GM12878 (cell line): ENCODE measurements at places on chromosomes 6 and 20.
A peak's percentile ranks its signal among the peaks of the same experiment; 100 is the strongest.

DNA sequence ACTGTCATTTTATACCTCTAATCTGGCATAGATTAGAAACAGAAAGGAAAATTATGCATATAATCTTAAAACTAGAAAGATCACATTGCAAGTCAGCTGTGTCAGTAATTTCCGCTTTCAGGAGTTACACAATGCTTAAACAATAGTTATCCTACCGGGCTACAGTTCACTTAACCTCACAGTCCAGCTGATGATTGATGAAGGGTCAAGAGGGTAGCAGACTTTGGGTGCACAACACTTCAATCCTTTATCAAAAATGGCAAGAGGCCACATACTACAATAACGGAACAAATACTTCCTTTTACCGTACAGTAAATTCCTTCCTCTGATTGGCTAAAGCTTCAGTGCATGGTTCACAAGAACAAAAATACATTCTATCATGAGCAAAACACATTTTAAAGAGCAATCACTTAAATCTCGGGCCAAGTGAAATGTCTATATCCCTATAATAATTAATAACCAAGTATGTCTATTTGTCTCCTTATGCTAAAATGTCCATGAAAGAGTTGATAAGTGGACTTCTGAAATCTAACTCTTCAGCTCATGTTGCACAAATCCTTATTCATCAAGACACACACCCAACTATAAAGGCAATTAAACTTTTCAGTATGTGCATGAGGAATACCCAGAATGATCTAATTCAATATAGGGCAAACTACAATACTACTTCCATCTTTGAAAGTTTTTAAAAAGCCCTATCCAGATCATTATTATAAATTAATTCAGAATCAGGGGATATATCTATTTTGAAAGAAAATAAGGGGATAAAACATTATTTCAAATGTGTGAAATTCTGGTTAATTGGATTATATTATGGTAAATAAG lies 76.8 kb downstream of the HIVEP2 start:
- no peak for DNase-seq

- no peak for DNase-seq
Observed at GRCh38 chr20:25224941-25225340, 22.9 kb upstream of the PYGB start.

GRCh38 chr6:110841266-110841665 lies 26.0 kb upstream of the CDK19 start:
- DNase-seq, result no peak

- DNase-seq, result no peak
Observed at GRCh38 chr20:32189691-32190615, 17.6 kb downstream of the PLAGL2 start.

- no peak for DNase-seq
Observed at GRCh38 chr20:4234128-4234527, 218.8 kb upstream of the RNF24 start.

DNA sequence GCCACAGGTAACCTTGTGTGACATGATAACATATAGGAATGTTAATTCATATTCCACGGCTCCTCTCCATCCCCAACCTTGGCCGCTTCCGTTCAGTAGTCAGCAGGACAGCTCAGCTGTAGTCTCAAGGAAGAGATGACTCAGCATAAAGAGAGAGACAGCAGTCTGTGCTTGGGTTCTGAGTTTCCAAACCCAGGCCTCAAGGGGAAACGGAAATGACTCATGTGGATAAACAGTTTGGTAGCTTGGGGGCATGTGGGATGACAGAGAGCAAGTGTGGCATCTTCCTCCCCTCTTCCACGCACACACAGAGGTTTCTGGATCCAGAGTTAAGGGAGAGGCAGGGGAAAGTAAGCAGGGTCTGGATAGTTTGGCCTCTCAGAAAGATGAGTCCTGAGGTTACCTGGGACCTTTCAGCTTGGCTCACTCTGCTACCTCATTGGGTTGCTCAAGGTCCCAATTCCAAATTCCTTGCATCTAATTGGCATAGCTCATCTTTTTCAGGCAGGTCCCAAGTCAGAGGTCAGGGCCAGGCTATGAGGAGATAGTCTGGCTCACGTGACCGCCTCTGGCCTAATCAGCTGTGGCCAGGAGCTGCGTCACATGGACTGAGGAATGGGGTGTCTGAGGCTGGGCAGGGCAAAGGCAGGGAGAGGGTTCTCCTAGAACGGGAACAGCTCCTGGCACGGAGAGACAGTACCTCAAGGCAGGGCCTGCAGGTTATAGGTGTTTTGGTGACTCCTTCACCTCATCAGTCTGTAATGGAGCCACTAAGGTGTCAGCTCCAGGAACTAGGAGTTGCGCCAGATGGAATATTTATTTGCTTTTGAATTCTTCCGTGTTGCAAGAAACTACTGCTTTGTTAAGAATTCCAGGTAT lies 36.5 kb upstream of the MLN start:
- DNase-seq, result peak; percentile 51

- no peak for DNase-seq
Observed at GRCh38 chr6:25287941-25288340, 8.8 kb downstream of the CARMIL1 start.

- DNase-seq, result peak; percentile 66
Observed at GRCh38 chr6:30763618-30764489, 19.5 kb upstream of the IER3 start.

- no peak for DNase-seq
Observed at GRCh38 chr6:31441365-31442267, 38.2 kb downstream of the MICA start.

GRCh38 chr6:7108964-7109836 lies 1.4 kb downstream of the RREB1 start:
- DNase-seq, result no peak

GRCh38 chr6:134626589-134626988 lies 308.7 kb upstream of the SGK1 start:
- no peak for DNase-seq

- DNase-seq, result no peak
Observed at GRCh38 chr20:16189371-16189770, 383.9 kb downstream of the KIF16B start.

- DNase-seq, result no peak
Observed at GRCh38 chr20:58985656-58986055, 4.6 kb downstream of the NELFCD start.

- no peak for DNase-seq
Observed at GRCh38 chr20:14764511-14765369, 427.3 kb upstream of the FLRT3 start.

DNA sequence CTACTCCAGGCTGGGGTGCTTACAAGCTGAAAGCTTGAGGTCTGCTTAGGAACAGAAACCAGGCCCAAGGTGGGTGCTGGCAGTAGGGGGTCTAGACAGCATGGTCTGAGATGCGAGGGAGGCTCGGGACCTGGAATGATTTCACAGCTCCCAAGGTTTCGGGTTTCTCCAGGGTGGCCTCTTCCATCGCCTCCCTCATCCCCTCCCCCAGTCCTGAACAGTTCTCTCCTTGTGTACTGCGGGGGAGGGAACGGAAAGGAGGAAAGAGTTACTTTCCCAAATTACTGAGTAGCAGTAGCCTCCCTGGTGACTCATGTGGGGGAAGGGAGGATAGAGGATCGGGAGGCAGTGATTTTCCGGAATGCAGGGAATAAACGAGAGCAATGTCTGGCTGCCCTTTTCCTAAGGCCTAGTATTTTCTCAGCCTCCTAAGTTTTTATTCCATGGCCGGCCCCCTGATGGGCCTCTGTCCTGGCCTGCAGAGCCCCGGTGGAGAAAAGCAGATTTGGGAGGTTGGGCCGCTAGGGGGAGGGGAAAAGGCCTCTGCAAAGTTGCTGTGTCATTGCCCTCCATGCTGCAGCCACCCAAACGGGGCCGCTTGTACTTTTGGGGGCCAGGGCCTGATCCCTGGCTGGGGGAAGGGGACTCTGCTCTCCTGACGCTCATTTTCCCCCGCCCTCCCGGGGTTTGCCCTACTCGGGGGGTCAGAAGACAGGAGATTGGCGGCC lies 1.5 kb downstream of the BRD2 start:
- no peak for DNase-seq

- no peak for DNase-seq
Observed at GRCh38 chr6:87289571-87289970, 32.8 kb upstream of the SMIM8 start.

GRCh38 chr20:5372371-5372770 lies 55.6 kb upstream of the PROKR2 start:
- no peak for DNase-seq

GRCh38 chr20:431012-431904 lies 23.2 kb downstream of the RBCK1 start:
- no peak for DNase-seq

DNA sequence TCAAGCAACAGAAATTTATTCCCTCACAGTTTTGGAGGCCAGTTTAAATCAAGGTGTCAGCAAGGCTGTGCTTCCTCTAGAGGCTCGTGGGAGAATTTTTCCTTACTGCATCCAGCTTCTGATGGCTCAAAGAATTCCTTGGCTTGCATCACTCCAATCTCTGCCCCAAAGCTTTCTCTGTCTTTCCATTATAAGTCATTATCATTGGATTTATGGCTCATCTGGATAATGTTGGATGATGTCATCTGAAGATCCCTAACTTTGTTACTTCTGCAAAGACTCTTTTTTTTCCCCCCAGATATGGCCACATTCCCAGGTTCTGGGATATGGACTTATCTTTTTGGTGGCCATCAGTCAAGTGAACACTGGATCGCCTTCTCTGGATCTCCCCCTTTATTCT lies 146.3 kb upstream of the B3GAT2 start:
- DNase-seq, result no peak

GRCh38 chr6:91082311-91082832 lies 495.5 kb upstream of the MAP3K7 start:
- DNase-seq, result no peak

- no peak for DNase-seq
Observed at GRCh38 chr6:9138936-9139335, 703.6 kb upstream of the SLC35B3 start.

DNA sequence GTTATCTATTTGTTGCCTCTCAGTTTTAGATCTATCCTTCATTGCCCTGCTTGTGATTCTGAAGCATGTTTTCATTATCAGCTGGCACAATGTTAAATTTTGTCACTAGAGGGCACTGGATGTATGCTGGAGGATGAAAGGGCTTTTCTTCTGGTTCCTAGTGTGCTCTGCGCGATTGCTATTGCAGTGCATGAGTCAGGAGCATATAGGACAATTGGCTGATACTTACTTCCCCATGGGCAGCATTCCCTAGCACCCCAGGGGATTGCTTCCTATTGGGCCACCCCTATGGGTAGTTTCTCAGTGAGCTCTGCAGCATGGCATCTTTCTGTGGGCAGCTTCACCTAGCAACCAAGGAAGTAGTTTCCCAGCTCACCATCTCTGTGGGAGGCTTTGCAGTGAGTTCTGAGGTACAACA lies 280.3 kb upstream of the SYNCRIP start:
- peak; percentile 13 for DNase-seq

- DNase-seq, result no peak
Observed at GRCh38 chr6:116373940-116374339, 3.2 kb downstream of the DSE start.

GRCh38 chr6:34131326-34132290 lies 14.3 kb downstream of the GRM4 start:
- DNase-seq, result no peak

- DNase-seq, result no peak
Observed at GRCh38 chr6:6986344-6986743, 121.4 kb upstream of the RREB1 start.

DNA sequence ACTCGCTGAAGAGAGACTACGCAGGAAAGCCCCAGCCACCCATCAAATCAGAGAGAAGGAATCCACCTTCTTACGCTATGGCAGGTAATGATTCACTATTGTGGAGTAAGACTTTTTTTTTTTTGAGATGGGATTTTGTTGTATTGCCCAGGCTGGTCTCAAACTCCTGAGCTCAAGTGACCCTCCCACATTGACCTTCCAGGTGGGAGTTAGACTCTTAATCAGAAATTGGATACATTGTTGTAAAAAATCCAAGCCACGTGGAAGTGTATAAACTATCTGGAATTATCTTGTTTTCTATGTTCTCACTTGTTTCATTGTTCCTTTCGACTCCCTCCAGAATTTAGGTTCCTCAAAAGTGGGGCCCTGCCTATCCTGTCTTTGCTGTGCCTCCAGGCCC lies 6.8 kb downstream of the NQO2 start:
- DNase-seq, result no peak

GRCh38 chr20:50799176-50799889 lies 4.5 kb downstream of the BCAS4 start:
- no peak for DNase-seq

DNA sequence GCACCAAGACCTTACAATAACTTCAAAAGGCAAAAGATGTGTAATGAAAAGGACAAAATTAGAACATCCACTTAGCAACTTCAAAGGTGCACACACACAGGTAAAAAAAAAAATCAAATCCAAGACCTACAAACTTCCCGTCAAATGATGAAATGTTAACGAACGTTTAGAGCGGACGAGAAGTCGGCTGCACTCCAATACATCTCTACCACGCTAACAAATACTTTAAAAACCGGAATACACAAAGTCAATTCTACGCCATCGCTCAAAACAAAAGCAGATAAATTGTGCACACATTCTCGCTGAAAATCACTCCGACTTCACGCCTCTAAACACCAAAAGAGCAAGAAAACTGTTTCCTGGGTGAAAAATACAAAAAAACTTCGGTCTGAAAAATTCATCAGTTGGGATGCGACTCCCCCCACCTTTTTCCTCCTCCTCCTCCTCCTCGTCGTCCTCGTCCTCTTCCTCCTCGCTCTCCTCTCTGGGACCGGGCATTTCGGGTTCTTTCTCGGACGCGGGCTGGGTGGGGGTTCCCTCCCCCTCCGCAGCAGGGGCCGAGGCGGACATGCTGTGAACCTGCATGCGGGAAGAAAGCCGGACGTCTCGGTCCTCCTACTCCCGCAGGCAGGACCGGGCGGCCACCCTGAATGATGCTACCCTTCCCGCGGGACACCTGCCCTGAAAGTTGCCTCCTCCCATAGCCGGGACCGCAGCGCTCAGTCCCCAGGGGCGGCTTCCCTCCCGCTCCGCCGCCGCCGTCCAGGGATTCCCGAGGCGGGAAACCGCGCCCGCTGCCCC lies 712 bp downstream of the DEK start:
- DNase-seq, result no peak

DNA sequence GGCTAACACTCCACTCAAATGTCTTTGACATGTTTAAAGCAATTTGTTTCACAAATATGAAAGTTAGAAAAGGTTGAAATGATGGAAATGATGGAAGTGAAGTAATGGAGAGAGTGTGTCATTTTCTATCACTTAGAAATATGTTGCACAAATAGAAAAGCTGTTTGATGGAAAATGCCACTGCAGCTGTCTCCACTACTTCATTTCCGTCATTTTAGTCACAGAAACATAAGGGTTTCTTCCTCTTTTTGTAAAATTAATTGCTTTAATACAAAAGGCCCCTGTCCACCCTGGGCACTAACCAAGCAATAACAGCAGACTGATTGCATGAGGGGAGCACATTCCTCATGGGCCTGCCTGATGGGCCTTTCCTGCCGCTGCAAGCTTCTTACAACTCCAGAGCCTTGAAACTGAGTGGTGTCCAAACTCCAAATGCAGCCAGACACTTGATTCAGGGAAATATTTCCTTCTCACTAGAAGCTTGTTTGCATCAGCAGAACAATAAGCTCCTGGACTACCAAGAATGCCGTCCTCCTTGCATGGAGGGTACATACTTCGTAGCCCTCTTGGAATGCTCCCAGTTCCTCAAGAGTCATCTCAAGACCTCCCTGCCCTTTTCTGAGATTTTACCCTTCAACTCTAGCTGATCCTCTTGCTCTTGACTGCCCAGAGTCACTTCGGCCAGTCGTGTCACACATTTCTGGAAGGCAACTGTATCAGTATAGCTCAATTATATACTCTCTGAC lies 36.1 kb downstream of the F13A1 start:
- DNase-seq, result no peak
